Fibroblast of lung (primary cell): ENCODE measurements at places on chromosomes 13 and 19.

- peak; percentile 78 for DNase-seq
These were observed 375 bp downstream of the ANKRD10 start for GRCh38 chr13:110914331-110915056.

- no peak for DNase-seq
These were observed 41.9 kb downstream of the SKA3 start for GRCh38 chr13:21134475-21134874.

DNA sequence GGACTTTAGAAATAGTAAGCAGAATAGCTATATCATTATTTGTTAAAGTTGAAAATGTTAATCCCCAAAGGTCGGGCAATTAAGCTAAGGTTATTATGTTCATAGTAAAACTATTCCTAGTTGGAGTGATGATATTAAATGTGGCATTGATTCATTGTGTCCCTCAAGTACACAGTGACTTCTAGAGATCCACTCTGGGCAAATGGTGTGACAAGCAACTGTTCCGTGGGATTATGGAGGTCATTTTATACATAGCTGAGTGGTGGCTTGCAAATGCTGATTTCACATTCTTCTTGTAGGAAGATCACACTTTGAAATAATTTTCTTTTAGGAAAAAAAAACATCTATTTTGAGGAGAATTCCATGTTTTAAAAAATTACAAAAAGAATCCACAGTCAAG, 317.8 kb downstream of the ATP8A2 start:
- no peak for DNase-seq

DNA sequence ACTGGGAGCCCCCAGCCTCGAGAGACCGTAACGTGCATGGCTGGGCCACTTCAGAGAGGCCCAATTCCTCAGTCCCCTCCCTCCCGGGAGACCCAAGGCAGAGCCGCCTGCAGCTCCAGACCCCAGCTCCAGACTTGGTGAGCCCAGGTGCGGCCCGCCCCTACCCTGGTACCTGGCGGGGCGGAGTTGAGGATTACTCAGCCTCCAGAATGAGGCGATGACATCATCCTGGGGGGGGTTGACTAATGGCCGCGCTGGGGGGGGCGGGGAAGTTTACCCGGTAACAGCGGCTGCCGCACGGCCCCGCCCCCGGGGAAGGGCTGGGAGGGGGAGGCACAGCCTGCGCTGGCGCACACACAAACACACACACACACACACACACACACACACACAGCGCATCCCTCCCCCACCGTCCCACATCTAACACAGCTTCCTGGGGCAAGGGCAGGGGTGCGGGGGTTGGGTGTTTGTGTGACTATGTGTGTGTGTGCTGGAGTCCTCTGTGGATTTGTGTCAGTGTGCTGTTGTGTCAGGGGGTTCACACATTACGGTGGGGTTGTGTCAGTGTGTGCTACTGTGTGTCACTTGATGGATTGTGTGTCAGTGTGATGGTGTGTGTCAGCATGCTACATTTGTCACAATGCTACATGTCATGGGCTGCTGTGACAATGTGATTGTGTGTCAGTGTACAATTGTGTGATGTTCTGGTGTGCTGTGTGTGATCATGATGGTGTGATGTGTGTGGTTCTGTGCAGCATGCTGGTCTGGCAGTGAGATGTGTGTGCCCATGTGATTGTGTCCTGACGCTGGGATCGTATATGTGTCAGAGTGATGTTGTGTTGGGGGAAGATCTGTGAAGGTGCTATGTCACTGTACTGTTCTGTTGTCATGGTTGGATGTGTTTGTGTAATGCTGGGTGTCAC, 10.3 kb upstream of the BBC3 start:
- peak; percentile 76 for DNase-seq

DNA sequence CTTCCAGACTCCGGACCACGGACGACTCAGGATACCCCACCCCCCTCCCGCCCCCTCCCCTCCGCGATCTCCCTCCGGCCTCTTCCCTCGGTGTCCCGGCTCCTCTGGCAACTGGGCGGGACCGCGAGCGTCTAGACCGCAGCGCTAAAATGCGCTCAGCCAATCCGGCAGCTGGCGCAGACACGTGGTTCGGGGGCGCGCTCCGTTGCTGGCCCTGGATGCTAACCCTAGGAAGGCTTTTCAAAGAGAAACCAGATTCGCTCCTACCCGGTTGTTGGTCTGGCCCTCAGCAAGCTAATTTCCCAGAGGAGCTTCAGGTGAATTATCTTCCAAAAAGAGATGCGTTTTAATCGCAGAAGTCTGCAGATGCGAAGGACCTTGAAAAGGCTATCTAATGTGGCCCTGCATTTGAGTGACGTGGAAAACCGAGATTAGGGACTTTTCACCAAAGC, at the start of gene DZIP1:
Gene DZIP1 (minus strand): TSS at position 106 of the 452 bp plus-strand sequence. CDS start 2,677 bp downstream, outside the sequence.
- peak; percentile 88 for DNase-seq

DNA sequence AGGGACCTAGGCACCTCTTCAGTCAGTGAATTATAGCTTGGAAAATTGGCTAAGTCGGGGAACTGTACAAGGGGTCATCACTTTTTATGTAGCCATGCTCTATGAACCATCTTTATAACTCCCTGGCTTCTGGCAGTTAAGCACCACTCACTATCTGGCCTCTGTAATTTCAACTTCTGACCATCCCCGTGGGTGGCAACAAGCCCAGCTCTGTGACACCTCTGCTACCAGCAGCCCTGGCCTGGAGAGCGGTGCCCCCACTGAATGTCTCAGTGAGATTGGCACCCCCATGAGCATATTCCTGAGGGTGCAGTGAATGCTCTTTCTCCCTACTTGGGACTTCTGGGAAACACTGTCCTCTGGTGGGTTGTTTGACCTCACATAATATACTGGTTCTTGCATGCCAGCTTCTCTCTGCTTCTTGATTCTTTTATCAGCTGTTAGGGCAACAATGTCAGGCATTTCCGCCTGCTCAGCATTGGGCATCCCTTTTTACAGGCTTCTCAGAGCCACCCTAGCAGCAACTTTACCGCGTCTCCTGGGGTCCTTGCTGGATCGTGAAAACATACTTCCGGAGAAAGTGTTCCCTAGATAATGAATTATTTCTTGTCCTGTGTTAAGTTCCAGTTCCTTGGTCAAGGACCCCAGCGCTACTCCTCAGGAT, 10.4 kb downstream of the KL start:
- no peak for DNase-seq

- DNase-seq: peak; percentile 62
These were observed 502.7 kb downstream of the UQCRFS1 start for GRCh38 chr19:28710278-28710677.

GRCh38 chr19:51511353-51511752, 9.8 kb upstream of the SIGLEC12 start:
- DNase-seq: no peak

GRCh38 chr13:89205856-89206520, 1534.8 kb downstream of the SLITRK5 start:
- peak; percentile 47 for DNase-seq

GRCh38 chr19:33408116-33408515, 34.6 kb downstream of the CEBPG start:
- no peak for DNase-seq

- no peak for DNase-seq
These were observed 545.4 kb downstream of the SUCLA2 start for GRCh38 chr13:47455626-47456025.

DNA sequence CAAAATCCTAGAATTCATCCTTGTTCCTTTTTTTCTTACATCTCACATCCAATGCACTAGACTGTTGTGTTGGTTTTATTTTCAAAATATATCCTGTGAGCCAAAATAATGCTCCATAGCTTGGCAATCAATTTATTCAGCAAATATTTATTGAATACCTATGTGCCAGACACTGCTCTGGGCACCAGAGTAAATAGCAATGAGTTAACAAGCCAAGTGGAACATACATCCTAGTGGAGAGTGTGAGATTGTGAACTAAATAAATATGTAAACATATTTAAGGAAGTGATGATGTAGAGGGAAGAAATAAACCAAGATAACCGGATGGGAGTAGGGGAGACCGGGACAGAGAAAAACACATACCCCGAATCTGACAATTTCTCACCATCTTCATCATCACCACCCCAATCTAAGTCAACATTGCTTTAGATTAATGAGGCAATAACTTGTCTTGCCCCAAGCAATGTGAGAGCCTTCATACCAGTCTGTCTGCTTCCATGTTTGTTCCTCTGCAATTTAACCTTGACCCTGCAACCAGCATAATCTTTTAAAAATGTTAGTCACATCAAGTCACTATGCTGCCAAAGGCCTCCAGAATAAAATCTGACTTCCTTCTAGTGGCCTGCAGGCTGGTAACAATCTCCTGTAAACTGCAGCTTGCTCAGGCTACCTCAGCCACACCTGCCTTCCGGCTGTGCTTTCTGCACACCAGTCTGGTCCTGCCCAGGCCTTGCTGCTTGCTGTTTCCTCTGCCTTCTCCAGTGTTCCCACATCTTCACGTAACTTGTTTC, 199.2 kb downstream of the DLEU7 start:
- DNase-seq: no peak

- no peak for DNase-seq
These were observed 1060.4 kb downstream of the EFNB2 start for GRCh38 chr13:105474983-105475610.

- no peak for DNase-seq
These were observed 10.4 kb downstream of the BORCS8 start for GRCh38 chr19:19181488-19181998.

- DNase-seq: peak; percentile 79
These were observed 26.7 kb downstream of the LATS2 start for GRCh38 chr13:21034603-21035191.

- no peak for DNase-seq
These were observed 11.4 kb upstream of the TSPAN16 start for GRCh38 chr19:11284515-11284914.

DNA sequence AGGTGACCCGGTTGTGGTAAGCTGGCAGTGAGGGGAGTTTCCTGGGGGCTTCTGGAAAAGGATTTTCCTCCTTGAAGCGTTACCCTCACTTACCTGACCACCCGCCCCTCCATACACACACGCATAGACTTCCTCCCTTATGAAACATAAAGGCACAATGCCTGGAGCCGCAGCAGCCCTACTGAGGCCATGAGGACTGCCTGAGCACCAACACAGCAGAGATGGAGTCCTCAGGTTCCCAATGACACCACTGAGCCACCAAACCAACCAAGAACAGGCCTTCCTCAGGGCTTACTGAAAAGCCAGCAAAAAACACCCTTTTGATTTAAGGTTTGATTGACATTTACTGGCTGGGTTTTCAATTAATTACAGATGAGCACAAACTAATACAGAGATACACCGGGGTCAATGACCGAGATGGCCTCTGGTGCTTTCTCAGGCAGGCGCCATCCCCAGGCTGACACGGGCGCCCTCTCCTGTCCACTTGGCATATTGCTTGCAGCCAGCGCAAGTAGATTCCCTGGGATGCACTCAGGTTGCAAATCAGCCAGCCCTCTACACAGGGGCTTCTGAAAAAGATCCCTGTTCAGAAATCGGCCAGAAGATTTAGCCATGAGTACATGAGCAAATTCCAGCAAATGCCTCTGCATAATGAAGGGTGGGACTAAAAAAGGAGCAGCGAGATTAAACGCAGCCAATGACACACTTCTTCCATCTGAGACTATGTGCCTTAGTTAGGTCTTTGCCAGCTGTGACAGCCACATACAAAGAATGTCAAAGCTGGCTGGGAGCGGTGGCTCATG, 14.8 kb downstream of the OPA3 start:
- peak; percentile 19 for DNase-seq

- no peak for DNase-seq
These were observed 7.8 kb downstream of the ABCA7 start for GRCh38 chr19:1047696-1048147.

- DNase-seq: peak; percentile 29
These were observed 153.5 kb downstream of the LMO7 start for GRCh38 chr13:75789451-75790197.

DNA sequence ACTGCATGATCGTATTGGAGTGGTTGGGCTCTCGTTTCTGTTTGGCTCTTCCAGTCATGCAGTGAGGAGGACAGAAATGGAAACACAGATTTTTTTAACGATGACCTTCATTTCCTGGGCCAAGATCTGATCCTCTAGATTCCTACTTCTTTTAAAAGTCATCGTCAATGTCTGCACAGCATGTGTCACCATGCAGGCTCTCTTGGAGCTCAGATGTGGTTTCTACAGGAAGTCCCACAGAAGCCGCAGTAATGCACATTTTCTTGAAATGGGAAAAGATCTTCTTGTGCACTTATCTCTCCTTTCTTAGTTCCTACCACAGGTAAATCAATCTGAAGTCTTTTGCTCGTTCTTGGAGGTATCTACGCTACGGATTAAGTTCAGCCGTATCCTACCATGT, 626.9 kb downstream of the EFNB2 start:
- DNase-seq: no peak

- DNase-seq: no peak
These were observed 4.3 kb downstream of the PTOV1 start for GRCh38 chr19:49855277-49855675.

DNA sequence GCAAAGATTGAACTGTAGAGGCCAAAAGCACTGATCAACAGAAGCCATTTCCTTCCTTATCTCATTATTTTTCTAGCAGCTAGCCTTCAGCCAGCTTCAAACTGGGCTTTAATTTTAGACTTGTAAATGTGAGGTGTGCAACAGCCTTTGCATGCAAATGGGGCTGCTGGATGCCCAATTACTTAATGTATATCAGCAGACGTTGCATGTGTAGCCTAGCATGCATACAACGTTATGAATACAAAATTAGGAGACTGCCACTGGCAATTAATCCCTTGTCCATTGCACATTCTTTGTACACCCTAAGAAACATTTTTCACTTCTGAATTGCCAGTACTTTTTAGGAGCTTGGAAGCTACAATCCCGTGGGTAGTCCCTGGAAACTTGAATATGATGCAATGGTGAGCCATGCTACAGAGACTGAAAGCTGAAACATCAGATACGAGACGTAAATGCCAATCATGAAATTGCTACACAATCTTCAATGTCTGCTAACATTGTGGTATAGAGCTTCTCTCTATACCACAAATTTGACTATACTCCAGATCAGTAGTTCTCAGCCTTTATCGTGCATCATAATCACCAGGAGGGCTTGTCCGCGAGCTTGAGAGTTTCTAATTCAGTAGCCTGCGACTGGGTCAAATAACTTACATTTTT, 20.2 kb downstream of the EPSTI1 start:
- peak; percentile 13 for DNase-seq

GRCh38 chr13:95870421-95870820, 182.8 kb downstream of the UGGT2 start:
- no peak for DNase-seq

GRCh38 chr19:7792281-7792680, 29.2 kb downstream of the CLEC4M start:
- DNase-seq: no peak

DNA sequence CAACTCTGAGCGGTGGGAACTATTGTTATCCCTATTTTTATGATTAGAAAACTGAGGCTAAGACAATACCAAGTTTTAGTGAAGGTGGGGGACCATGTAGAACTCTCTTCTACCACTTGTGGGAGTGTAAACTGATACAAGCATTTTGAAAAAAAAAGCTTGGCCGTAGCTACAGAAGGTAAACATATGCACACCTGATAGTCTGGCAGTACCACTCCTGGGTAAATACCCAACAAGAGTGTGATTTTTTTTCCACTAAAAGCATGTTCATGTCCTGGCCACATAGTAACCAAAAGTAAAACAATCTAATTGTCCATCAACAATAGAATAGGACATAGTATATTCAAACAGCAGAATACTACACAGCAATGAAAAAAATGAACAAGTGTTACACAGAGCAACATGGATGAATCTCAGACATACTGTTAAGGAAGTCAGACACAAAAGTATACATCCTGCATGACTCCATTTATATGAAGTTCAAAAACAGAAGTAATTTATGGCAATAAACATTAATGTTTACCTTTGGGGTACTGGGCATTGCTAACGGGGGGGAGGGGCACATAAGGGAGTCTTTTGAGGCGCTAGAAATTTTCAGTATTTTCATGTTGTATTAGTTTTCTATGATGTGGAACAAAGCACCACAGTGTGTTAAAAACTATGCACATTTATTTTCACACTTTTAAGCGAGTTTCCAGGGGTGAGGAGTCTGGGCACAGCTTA, 6.4 kb upstream of the SPATA13 start:
- no peak for DNase-seq
